Hypothalamus (tissue), 51 donors: ENCODE measurements at places on chromosomes 7 and 10.

- no peak for DNase-seq
Observed at GRCh38 chr10:25831080-25831479, 102.9 kb upstream of the MYO3A start.

- no peak for DNase-seq
Observed at GRCh38 chr10:122500194-122500593, 38.8 kb downstream of the HTRA1 start.

DNA sequence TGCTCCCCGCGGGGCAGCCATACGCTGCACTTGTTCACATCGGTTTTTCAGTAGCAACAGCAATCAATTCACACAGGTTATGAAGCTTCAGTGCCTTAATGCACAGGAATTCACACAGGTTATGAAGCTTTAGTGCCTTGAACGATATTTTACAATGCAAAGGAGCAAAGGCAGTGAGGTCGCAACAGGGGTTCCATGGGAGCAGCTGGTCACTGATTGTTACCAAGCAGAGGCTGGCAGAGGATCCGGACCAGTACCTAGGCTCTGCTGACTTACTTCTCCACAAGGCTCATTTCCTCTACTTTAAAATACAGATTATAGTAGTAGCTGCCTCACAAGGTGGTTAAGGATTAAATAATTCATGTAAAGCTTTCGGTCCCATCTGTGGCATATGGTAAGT lies 95.2 kb upstream of the ODAD2 start:
- no peak for DNase-seq

DNA sequence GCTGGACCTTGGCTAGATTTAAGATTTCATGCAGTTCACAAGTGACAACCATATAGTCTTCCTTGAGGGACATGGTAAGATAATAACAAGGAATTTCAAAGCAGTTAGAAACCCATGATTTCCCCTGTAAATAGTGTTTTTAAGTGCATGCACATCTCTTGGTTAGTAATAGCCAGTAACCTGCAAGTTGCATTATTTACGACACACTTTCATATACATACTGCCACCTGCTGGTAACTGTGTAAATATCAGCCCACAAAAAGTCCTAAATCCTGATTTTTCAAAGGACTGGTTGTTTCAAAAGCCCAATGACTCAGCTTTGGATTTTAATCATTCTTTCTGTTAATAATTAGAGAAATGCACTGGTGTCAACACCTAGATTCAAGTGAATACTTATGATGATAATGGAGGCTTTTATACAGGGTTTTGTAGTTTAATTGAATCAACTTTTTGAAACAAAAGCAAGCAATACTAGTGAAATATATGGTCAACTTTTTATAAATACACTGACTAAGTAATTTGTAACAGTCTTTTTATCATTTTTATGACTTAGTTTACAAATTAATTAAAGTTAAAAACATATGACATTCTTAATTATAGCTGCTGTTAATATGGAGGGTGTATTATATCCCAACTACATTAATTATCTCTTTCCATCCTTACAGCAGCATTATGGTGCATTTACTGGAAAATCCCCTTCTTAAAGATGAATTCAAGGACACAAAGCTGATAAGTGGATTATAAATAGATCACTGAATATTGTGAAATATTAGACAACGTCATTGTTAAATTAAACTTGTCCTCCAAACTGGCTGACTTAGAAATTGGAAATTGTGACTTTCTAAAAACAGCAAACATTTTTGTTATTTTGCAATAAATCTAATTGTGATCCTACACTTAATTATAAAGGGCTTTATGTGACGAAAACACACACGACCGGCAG lies 367.7 kb upstream of the SEMA3D start:
- DNase-seq: no peak

DNA sequence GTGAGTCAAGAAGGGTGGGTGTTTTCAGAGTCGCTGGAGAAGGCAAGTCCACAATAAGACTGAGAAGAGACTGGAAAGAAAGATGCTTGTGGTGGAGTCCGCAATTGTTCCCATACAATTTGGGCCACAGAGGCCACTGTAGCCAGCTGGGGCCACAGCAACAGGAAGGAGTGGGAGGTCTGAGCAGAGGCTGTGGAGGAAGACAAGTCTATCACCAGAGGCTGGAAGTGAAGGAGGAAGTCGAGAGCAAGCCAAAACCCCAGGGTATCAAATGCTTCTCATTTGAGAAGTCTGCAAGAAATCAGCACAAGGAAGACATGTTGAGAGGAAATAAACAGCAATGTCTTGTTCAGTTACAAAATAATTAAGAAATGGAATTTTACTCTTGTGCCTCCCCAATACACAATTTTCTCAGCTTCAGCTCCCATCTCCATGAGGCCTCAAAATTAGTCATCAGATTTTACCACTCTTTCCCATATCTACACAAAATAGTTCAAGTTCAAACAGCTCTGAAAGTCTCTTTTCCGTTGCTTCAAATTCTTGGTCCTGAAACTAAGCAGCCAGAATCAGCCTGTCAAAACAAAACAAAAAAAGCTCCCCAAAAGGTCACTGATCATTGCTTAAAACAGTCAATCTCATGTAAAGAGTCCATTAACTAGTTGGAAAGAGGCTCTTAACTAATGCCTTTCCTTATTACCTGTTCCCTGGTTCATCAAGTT lies 31.6 kb downstream of the SLC16A12 start:
- no peak for DNase-seq

DNA sequence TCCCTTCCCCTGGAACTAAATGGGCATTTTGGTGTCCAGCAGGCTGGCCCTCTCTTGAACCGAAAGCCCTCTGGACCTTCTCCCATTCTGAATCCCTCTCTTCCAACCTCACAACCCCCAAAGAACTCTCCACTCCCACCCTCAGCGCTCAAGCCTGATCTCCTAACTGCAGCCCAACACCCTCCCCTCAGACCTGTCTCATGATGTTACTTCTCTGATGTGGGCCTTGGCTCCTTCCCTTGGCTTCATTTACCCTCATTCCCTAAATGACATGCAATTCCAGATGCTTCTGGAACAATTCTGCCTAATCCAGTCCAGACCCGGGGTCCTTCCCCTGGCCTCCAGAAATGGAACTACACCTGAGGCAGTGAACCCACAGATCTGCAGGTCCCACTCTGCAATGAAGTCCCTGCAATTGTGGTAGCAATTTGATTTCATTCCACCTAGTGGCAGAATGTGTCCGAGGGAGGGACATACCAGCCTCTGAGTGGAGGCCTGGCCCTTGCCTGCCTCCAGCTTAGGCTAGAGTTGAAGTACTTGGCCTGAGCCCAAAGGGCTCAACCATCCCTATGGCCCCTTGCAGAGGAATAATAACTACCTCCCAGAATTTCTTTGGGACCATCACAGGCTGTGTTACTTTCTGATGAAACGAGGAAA lies 4.1 kb upstream of the CEP41 start:
- DNase-seq: no peak

DNA sequence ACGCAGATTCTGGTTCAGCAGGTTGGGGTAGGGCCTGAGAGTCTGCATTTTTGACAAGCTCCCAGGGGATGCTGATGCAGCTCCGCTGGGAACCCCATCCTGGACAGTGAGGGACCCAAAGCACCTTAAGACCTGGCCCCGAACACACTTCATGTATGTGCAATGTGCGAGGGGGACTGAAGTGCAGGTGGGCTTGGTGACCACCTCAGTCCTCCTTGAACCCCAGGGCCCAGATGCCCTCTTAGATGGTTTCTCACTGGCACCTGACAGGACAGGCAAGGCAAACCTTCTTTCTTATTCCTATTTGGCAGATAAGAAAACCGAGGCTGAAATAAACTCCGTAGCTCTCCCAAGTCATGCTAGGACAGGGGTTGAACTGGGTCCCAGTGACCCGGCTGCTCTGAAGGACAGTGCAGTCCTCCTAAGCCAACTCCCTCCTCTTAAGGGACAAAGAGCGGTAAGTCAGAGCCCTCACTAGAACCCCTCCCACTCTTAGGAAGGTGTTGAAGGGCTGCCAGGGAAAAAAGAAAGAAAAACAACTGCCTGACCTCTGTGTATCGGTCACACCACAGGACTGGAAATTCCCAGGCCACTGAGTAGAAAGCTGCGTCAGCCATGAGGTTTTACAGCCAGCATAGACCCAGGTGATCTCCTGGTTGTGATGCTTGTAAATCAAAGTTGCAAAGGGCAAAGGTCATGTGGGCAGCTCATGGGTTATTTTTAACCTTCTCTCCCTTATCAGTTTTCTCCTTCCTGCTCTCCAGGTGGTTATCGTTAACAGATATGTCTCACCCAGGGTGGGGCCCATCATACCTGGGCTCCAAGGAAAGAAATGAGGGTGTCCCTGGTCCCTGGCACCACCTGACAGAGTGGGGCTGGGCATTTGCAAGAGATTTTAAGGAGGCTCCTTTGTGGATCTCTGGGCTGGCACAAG lies 90.9 kb upstream of the SMNDC1 start:
- DNase-seq: no peak

DNA sequence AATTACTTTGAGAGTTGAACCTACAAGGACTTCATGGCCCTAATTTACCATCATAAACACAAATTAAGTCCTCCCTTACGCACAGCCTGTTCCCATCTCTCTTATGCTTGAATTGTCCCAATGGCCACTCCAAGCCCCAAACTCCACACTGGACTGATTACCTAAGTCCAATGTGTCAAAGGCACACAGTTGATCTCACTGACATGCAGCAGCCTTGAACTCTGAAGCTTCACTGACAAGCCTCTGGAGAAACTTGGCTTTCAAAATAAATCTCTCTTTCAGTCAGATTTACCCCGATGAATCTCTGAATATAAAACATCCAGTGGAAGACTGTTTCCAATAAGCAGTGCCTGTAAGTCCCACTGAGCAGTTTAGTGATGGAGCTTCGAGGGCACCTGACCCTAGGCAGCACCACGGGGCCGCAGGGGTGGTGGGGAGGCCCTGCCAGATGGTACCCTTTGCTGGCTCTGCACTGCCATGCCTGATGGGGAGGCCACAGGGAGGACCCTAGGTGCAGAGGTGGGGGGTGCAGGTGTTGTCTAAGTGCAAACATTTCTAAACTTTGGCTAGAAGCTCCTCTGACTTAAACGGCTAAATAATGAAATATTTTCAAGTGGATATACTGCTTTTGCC lies 3.3 kb upstream of the MAT1A start:
- DNase-seq: no peak

DNA sequence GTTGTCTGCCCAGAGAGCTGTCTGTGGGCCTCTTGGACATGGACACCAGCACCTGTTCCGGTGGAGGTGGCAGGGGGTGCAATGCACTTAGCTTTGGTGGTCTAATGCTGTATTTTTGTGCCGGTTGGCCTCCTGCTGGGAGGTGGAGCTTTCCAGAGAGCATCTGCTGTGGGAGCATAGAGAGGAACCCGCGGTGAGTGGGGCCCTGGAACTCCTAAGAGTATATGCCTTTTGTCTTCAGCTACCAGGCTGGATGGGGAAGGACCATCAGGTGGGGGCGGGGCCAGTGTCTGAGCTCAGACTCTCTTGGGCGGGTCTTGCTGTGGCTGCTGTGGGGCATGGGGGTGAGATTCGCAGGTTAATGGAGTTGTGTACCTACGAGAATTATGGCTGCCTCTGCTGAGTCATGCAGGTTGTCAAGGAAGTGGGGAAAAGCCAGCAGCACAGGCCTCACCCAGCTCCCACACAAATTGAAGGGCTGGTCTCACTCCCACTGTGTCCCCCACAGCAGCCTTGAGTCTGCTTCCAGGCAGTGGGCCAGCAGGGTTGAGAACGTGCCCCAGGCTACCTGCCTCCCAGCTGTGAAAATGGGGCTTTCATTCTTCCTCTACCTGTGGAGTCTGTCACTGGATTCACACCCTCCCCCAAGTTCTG lies 29.0 kb downstream of the JAKMIP3 start:
- DNase-seq: no peak

GRCh38 chr10:92108120-92108519 lies 182.8 kb downstream of the CPEB3 start:
- no peak for DNase-seq

DNA sequence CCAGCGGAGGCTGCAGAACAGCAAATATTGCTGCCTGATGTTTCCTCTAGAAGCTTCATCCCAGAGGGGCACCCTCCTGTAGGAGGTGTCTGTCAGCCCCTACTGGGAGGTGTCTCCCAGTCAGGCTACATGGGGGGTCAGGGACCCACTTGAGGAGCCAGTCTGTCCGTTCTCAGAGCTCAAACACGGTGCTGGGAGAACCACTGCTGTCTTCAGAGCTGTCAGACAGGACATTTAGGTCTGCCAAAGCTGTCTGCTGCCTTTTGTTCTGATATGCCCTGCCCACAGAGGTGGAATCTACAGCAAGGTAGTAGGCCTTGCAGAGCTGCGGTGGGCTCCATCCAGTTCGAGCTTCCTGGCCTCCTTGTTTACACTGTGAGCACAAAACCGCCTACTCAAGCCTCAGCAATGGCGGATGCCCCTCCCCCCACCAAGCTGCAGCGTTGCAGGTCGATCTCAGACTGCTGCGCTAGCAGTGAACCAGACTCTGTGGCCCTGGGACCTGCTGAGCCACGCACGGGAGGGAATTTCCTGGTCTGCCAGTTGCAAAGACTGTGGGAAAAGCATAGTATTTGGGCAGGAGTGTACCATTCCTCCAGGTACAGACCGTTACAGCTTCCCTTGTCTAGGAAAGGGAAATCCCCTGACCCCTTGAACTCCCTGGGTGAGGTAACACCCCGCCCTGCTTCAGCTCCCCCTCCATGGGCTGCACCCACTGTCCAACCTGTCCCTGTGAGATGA lies 17.7 kb upstream of the MINDY3 start:
- DNase-seq: no peak

- no peak for DNase-seq
Observed at GRCh38 chr7:18294411-18294810, 201.1 kb upstream of the HDAC9 start.

DNA sequence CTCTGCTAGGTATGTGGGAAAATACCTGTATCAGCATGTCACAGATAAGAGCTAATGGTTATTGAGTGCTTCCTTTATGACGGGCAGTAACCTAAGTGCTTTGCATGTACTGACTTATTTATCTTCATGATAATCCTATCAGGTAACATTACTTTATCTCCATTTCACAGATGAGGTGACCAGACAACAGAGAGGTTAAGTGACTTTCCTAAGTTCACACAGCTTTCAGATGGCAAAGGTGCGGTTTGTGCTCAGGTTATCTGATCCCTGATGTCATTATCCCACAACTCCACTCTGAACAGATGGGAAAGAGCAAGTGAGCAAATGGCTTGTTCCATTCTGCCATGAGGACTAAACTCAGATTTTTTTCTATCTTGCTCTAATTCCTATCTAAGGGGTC lies 217.0 kb upstream of the PODXL start:
- DNase-seq: no peak

DNA sequence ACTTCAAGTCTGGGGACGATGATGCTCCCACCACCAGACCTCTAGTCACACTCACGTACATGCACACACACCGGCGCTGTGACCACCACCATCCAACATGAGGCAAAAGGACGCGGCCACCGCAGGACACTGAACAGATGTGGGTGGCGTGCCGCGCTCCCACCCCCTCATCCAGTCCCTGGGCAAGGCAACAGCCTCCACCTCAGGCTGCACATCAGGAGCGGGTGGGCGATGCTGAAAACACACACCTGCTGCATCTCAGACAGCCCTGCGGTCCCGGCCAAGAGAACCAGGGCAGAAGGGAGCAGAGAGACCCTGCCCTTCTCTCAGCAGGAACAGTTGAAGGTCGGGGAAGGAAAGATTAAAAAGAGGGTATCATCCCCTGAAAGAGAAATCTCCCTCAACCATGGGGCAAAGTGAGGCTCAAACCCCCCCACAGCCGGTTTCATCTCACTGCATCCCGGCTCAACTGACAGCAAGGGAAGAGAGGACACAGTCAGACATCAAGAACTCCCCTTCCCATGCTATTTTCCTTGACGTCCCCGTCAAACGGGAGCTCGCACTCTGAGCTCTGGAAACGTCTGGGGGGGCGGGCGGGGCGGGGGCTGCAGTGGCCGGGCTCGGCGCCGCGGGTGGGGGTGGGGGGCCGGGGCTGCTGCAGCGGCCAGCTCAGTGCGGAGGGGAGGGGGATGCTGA lies 1.1 kb downstream of the CAMK2G start:
- no peak for DNase-seq

GRCh38 chr10:124132306-124132705 lies 38.9 kb upstream of the CHST15 start:
- DNase-seq: no peak
